ENCODE measurements at places on chromosomes 7 and 10.

- no peak for DNase-seq
These were observed 82.1 kb downstream of the SLC37A3 start for GRCh38 chr7:140316165-140316661.

- peak; percentile 84 for DNase-seq
These were observed at the start of gene PIK3AP1 for GRCh38 chr10:96720422-96721206. Gene PIK3AP1, minus strand, starts transcription at chr10:96720514. Its CDS starts 120 bp downstream, at chr10:96720394.

DNA sequence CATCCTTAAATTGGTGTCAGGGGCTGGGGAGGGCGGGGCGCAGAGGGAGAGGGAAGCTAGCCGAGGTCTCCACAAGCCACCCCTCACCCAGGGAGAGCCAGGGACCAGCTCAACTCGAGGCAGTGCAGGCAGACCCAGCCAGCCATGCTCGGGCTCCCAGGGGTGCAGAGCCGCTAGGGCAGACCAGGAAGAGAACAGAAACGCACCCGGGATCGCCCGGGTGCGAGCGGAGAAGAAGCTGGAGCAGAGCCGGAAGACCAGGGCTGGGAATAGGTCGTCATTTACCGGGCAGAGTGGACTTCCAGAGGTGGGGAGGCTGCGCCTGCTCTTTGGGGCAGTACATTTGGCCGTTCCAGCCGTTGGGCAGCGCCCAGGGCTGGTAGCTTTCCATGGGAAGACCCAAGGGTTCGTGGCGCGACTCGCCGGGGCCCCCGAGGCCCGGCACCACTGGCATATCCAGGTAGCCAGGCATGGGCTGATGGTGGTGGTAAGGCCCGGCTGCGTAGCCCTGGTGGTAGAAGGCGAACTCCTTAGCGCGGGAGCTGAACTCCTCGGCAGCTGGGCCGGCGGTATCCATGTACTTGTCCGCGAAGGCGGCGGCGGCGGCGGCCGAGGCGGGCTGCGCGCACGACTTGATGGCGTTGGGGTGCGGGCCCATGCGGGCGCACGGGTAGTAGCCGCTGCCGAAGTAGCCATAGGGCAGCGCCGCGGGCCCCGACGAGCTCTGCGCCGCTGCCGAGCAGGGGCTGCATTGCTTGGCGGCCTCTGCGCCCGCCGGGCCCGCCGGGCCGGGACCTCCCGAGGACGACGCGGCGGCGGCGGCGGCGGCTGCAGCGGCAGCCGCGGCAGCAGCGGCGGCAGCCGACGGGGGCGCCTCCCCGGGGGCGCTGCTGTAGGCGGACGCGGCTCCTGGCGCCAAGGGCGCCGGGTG lies 755 bp downstream of the HOXA13 start:
- no peak for DNase-seq

- no peak for DNase-seq
These were observed 61.1 kb upstream of the CALD1 start for GRCh38 chr7:134718211-134718875.

DNA sequence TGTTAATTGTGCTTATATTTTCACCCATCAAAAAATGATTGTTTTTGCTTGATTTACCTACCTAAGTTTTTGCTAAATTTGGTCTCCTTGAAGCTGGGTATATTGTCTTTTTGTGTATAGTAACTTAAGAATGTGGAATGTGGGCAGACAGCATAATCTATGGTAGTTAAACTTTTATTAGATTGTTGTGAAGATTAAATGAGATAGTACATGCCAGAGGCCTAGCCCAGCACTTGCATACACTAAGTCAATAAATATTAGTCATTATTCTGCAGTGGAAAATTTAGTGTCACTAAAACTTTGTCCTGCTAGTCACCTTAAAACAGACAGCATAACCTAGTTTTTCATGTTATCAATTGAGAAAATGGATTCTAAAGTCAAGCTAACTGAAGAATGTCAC lies 19.3 kb upstream of the RPA3 start:
- DNase-seq = no peak

DNA sequence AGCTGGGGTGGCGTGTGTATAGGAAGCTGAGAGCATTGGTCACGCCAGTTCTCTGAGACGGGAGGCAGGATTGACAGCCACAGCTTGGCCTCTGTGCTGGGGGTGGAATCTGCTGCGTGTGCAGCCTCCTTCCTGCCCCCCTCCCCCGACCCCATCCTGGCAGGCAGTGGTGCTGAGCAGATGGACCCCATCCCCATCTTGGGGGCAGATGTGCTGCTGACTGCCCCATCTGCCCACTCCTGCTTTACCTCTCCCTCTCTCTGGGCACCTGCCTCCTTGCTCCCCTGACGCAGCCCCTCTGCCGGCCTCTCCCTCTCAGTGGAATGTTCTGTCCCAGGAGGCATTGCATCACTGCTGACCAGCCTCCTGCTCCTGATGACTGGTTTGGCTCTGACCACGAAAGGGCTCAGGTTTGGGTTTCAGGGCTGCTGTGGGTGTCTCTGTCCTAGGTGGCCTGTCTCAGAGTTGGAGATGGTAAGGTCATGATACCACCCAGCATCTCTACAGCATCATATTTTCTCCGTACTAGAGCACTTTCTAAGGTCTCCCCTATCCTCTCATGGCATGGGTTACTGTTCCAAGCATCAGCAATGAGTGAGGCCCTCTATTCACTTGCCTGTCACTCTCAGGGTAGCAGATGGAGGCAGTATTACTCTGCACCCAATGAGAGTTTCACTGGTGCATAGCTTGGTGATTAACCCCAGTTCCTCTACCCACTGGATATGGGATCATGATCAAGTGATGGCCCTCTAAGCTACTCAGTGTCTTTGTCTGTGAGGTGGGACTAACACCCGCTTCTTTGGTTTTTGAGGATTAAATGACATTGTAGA lies 81.9 kb downstream of the RBM20 start:
- no peak for DNase-seq

- DNase-seq = no peak
These were observed 77.7 kb upstream of the DIP2C start for GRCh38 chr10:767211-767610.

DNA sequence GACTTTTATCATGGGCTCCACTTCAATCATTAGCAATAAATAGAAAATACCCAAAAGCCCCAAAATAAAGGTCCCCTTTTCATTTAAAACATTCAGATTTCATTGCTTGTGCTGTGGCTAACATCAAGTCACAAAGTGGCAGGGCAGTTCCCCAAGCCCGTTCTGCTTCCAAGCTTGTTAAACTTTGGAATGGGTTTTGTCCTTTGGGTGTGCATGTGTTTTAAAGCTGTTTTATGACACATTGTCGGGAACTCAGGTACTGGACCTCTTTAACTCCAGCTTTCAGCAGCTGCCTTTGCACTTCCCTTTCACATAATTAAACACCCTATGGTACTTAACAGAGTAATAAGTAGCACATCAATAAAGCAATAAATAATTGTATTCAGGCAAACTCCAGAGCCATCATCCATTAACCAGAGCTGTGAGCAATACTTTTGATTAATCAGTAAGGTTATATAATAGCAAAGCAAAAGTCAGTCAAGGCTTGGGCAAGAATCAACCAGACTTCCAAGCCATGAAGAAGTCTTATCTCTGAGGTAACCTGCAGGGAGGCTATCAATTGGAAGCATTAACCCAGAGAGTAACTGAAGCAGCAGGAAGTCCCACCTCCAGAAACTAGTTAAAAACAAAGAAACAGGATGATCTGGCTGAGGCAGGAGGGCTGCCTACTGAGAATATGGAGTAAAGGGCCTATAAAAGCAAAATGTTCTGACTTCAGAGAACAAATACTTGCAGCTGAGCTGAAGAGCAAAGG lies 56.1 kb upstream of the ARID5B start:
- no peak for DNase-seq

DNA sequence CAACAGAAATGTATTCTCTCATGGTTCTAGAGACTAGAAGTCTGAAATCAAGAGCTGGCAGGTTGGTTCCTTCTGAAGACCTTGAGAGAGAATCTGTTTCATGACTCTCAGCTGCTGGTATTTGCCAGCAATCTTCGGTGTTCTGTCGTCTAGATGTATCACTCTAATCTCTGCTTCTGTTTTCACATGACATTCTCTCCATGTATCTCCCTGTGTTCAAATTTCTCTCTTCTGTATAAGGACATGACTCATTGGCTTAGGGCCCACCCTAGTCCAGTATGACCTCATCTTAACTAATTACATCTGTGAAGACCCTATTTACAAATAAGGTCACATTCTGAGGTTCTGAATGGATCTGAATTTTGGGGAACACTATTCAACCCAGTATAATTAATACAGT lies 82.3 kb downstream of the ANKRD7 start:
- DNase-seq = no peak

- DNase-seq = no peak
These were observed 114.6 kb downstream of the PRKG1 start for GRCh38 chr10:51188866-51189265.

DNA sequence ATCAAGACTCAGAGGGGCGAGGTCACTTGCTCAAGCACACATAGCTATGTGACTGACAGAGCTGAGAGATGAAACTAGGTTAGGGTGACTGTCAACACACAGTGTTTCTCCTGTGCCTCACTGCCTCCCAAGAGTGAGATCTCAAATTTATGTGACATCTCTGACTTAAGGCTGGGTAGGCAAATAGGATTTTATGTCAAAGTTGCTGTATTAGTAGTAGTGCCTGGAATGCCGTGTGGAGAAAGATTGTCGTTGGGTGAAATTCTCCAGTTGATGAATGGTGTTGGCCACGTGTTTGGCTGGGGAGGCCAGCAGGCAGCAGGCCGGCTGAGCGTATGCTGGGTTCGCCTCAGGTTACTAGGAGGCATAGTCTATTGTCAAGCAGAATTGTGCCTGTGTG lies 148.3 kb upstream of the BMPER start:
- no peak for DNase-seq

DNA sequence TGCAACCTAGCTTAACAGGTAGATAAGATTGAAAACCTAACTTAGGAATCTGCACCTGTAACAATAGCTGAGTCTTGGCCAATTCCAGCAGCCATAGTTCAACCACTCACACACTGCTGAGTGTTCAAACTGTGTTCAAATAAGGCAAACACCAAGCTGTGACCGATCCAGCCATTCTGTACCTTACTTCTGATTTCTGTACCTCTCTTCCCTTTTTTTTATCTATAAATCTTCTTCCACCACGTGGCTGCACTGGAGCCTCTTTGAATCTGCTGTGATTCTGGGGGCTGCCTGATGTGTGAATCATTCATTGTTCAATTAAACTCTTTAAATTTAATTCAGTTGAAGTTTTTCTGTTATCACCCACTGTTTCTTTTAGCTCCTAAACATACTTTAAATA lies 15.7 kb upstream of the FOXL3 start:
- DNase-seq = no peak

GRCh38 chr7:45703373-45703821 lies 129.2 kb downstream of the ADCY1 start:
- no peak for DNase-seq

DNA sequence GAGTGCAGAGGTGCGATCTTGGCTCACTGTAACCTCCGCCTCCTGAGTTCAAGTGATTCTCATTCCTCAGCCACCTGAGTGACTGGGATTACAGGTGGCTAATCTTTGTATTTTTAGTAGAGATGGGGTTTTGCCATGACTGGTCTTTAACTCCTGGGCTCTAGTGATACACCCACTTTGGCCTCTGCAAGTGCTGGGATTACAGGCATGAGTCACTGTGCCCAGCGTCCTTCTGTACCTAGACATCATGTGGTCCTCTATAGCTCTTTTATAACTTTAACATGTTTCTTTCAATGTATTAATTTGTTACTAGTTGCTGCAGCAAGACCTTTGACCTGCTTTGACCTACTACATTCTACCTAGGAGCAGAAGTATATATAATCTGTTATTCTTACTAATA lies 38.7 kb upstream of the BICC1 start:
- DNase-seq = no peak

GRCh38 chr10:102740229-102740628 lies 3.5 kb upstream of the WBP1L start:
- DNase-seq = no peak

GRCh38 chr7:44978511-44979366 lies at the start of gene MYO1G:
Gene MYO1G, minus strand, starts transcription at chr7:44979015. Its CDS starts 54 bp downstream, at chr7:44978961.
- DNase-seq = peak; percentile 97

DNA sequence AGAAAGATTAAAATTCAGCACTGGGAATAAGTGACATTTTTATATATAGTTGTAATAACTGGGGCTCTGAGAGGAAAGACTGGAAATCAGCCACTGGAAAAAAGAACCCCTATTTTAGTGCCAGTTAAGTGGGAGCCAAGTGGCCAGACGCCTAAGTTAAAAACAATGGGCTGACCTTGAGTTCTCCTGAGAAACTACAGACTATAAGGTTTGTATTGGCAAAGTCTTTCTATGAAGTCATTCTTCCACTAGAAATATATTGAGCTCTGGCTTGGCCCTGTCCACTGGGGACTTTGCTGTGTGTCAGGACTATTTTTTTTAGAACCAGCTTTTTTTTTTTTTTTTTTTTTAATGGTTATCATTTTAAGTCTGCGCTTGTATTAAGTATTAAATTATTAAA lies 210.6 kb upstream of the FZD8 start:
- DNase-seq = no peak

DNA sequence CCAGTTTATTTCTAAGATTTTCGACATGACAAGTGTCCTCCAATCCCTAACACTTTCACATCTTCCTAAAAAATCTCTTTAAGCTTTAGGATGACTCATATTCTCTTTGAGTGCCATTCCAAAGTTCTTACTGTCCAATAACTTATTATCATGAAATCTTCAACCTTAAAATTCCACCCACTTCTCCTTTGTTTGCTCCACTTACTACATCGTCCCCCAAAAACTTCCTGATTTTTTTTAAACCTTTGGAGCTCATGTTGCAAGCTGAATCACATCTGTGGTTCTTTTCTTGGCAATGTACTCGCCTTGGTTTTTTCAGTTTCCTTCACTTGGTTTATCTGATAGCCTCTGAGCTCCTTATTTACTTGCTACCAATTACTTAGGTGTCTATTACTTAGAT lies 39.2 kb upstream of the JCAD start:
- no peak for DNase-seq

DNA sequence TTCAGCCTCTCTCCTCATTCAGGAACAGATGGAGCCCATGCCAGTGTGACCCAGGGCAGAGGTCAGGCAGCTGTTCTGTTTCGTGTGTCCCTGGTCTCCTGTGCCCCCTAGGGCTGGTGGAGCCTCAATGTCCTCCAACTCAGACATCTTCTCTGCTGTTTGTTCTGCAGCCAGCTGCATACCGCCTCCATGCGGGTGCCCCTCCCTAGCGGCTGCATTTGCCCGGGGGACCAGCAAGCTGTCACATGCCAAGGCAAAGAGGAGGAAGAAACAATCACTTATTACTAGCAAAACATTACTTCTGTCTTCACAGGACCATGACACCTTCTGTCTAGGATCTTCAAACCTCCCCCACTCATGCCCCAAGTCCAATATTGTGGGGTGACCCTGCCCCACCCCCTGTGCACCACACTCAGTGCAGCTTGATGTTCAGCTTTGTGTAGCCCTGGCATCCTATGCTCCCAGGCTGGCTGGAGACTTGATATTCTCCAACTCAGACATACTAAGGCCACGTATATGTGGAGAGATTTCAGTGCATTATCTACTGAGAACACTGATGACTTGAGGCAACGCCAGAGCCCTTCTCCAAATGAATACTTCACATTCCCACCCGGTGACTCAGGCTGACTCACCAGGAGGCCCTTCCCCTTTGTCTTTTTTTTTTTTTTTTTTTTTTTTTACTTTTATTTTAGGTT lies 188.9 kb downstream of the SKIDA1 start:
- DNase-seq = no peak

GRCh38 chr7:21184942-21185652 lies 242.8 kb upstream of the SP4 start:
- no peak for DNase-seq

Data from HL-60 (cell line).